ENCODE measurements at places on chromosomes 5 and 9.
A peak's percentile ranks its signal among the peaks of the same experiment; 100 is the strongest.

GRCh38 chr9:135300346-135301141, 179.0 kb upstream of the PPP1R26 start:
- no peak overlapping the region for H3K4me3 ChIP-seq
- H3K36me3 ChIP-seq = no peaks in the 10 kb centered on the region
- DNase-seq = no peak
- H3K4me1 ChIP-seq = peaks cover 3% of the 10 kb centered on the region
- no peak overlapping the region for H3K27ac ChIP-seq

GRCh38 chr5:137491121-137491520, 8.0 kb downstream of the SPOCK1 start:
- no peaks in the 10 kb centered on the region for H3K36me3 ChIP-seq
- DNase-seq = no peak
- H3K4me3 ChIP-seq = no peak overlapping the region
- peaks cover 4% of the 10 kb centered on the region for H3K27me3 ChIP-seq
- H3K4me1 ChIP-seq = no peaks in the 10 kb centered on the region

GRCh38 chr5:14164164-14165163, 21.3 kb downstream of the TRIO start:
- H3K27ac ChIP-seq = no peak overlapping the region
- no peaks in the 10 kb centered on the region for H3K27me3 ChIP-seq
- peaks cover 30% of the 10 kb centered on the region for H3K4me1 ChIP-seq
- no peak overlapping the region for H3K4me3 ChIP-seq
- DNase-seq = no peak

DNA sequence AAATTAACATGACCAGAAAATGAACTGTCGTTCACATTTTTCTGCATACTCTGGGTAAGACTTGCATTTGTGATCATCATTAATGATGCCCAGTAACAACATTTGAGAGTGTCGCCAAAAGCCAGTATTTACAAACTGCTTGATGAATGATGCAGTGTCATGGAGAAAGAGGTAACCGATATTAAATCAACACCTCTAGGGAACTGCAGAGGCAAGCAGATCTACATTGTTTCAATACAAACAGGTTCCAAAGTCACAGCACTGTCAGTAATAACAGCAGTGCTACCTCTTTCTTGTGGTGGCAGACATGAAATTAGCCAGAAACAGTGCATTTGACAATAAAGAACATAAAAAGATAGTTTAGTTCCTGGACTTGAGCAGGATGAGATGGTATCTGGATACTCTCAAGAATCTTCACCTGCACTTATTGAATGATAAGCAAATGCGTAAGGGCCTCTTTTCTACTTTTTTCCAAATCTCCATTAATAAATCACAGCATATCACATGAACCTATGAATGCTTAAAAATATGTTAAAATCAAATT, 456.6 kb downstream of the ARHGEF28 start:
- DNase-seq = no peak
- no peak overlapping the region for H3K4me3 ChIP-seq
- no peaks in the 10 kb centered on the region for H3K36me3 ChIP-seq
- no peaks in the 10 kb centered on the region for H3K4me1 ChIP-seq

- H3K4me1 ChIP-seq = peaks cover 4% of the 10 kb centered on the region
- H3K4me3 ChIP-seq = no peak overlapping the region
- peak; percentile 29 for DNase-seq
- no peak overlapping the region for H3K27ac ChIP-seq
- H3K27me3 ChIP-seq = no peaks in the 10 kb centered on the region
- no peaks in the 10 kb centered on the region for H3K36me3 ChIP-seq
Measured at GRCh38 chr5:150637245-150638052, 3.0 kb upstream of the SYNPO start.

GRCh38 chr5:125034331-125034730, 287.9 kb upstream of the ZNF608 start:
- no peak for DNase-seq
- H3K4me1 ChIP-seq = no peaks in the 10 kb centered on the region
- no peak overlapping the region for H3K27ac ChIP-seq
- H3K36me3 ChIP-seq = no peaks in the 10 kb centered on the region
- no peak overlapping the region for H3K4me3 ChIP-seq

GRCh38 chr5:135429301-135430134, 17.6 kb downstream of the DCANP1 start:
- H3K27me3 ChIP-seq = no peaks in the 10 kb centered on the region
- H3K4me3 ChIP-seq = no peak overlapping the region
- no peak overlapping the region for H3K27ac ChIP-seq
- peaks cover 43% of the 10 kb centered on the region for H3K4me1 ChIP-seq
- DNase-seq = no peak
- no peaks in the 10 kb centered on the region for H3K36me3 ChIP-seq

DNA sequence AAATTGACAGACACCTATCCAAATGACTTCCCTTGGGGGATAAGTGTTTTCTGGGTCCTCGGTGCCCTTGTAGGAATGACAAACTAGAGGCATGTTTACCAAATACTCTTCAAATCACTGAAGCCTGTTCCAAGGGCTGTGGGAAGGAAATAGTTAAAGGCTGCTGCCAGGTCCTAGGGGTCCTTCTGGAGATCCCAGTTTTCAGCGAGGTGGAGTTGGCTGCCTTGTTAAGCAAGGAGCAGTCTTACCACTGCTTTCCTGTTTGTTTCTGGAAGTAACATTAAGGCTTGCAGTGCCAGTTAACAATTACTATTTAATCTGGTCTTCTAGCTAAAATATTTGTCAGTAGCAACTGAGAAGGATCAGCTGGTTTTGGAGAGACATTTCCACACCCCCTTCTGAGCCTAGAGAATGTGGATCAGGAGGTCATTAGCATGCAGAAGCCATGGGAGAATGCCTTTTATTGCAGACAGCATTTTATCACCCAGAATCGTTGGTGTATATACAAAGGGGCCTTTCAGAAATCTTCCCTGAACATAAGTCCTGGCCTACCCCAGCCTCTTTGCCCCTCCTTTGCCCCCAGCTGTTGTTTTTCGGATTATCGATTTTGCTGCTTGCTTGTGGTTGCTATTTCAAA, 238.8 kb downstream of the DMAC1 start:
- H3K36me3 ChIP-seq = no peaks in the 10 kb centered on the region
- no peaks in the 10 kb centered on the region for H3K4me1 ChIP-seq
- no peaks in the 10 kb centered on the region for H3K27me3 ChIP-seq
- H3K27ac ChIP-seq = no peak overlapping the region
- no peak overlapping the region for H3K4me3 ChIP-seq

DNA sequence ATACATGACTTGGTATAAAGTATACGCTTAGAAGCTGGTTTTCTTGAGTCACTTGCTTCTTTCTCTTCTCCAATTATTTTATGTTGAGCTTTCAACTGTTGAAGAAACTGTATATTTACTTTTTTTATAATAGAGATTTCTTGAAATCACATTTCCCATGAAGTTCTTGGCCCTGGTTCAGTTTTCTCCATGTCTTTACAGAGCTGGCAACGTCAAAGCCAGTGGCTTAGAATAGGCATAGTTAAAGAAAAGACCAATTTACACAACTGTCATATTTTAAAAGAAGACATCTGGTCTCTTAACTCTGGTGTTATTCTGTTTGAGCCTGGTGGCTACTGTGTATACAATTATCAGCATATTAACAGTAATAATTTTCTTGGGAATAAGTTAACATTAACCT, 1249.3 kb downstream of the CDH12 start:
- no peaks in the 10 kb centered on the region for H3K4me1 ChIP-seq
- no peaks in the 10 kb centered on the region for H3K36me3 ChIP-seq
- H3K27ac ChIP-seq = no peak overlapping the region
- no peaks in the 10 kb centered on the region for H3K27me3 ChIP-seq
- DNase-seq = no peak

GRCh38 chr9:107539427-107540163, 50.0 kb upstream of the KLF4 start:
- no peak overlapping the region for H3K4me3 ChIP-seq
- no peaks in the 10 kb centered on the region for H3K27me3 ChIP-seq
- no peak overlapping the region for H3K27ac ChIP-seq

DNA sequence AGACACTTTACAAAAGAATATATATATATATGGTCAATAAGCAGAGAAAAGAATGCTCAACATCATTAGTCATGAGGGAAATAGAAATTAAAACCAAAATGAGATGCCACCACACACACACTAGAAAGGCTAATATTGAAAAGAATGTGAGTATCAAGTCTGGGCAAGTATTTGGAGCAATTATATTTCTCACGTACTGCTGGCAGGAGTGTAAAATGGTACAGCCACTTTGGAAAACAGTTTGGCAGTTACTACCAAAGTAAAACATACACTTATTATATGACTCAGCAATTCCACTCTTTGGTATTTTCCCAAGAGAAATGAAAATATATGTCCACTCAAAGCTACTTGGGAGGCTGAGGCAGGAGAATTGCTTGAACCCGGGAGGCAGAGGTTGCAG, 29.8 kb downstream of the NEUROG1 start:
- H3K27ac ChIP-seq = no peak overlapping the region
- H3K4me1 ChIP-seq = peaks cover 6% of the 10 kb centered on the region
- no peak overlapping the region for H3K4me3 ChIP-seq
- no peaks in the 10 kb centered on the region for H3K36me3 ChIP-seq
- DNase-seq = no peak

- H3K4me3 ChIP-seq = no peak overlapping the region
- DNase-seq = no peak
- no peak overlapping the region for H3K27ac ChIP-seq
- peaks cover 29% of the 10 kb centered on the region for H3K36me3 ChIP-seq
Measured at GRCh38 chr5:131441184-131441583, 177.3 kb downstream of the CDC42SE2 start.

DNA sequence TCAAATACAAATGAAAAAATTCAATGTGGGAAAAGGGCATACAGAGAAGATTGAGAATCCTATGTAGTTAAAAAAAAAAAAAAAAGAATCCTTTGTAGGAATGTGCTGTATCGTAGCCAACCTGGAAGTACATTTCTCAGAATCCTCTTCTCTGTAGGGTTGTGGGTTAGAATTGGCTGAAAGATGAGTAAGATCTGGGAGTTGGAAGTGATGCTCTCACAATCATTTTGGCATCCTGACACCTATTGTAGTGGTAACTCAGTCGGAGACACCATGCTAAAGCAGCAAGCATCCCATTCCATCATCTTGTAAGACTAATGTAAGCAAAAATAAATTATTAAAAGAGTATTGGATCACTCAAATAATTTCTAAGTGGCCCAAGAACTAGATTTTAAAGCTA, 30.6 kb downstream of the MRPL22 start:
- no peak overlapping the region for H3K4me3 ChIP-seq
- H3K4me1 ChIP-seq = no peaks in the 10 kb centered on the region
- H3K27ac ChIP-seq = no peak overlapping the region
- DNase-seq = no peak
- peaks cover 23% of the 10 kb centered on the region for H3K36me3 ChIP-seq

- H3K4me1 ChIP-seq = no peaks in the 10 kb centered on the region
- H3K4me3 ChIP-seq = no peak overlapping the region
- H3K27me3 ChIP-seq = no peaks in the 10 kb centered on the region
- H3K36me3 ChIP-seq = no peaks in the 10 kb centered on the region
- H3K27ac ChIP-seq = no peak overlapping the region
- no peak for DNase-seq
Measured at GRCh38 chr5:97135868-97136267, 6.5 kb downstream of the LIX1 start.

DNA sequence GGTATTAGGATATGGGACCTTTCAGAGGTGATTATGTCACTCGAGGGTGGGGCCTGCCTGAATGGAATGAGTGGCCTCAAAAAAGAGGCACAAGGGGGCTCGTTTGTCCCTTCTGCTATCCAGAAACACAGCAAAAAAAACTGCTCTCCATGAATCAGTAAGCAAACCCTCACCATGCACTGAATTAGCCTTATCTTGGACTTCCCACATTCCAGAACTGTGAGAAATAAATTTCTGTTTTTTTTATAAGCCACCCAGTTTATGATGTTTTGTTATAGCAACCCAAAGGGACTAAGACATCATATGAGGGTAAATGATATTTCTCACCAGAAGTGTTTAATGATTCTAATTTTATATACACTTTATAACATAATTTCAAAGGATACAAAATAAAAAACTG, 476.6 kb upstream of the EDIL3 start:
- DNase-seq = no peak
- no peaks in the 10 kb centered on the region for H3K4me1 ChIP-seq
- no peaks in the 10 kb centered on the region for H3K27me3 ChIP-seq
- H3K4me3 ChIP-seq = no peak overlapping the region
- no peak overlapping the region for H3K27ac ChIP-seq
